ENCODE measurements at places on chromosomes 13 and 19.

- peak; percentile 20 for DNase-seq
Observed at GRCh38 chr19:16457195-16457953, 14.4 kb downstream of the EPS15L1 start.

DNA sequence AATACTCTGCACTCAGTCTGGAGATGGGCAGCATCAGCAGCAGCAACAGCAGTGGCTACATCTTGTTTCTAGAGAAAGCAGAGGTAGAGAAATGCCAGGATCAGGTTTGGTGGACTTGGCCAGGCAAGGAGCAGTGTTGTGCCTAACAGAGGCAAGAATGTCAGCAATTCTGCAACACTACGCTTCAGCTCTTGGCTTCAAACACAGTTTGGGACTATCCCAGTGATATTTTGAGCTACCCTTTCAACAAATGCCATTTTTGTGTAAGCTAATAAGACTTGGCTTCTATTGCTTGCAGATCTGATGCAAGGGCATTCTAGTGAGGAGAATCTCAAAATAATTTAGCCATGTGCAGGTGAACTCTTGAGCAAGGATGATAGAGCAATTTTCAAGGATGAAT, 271.3 kb downstream of the PCDH20 start:
- no peak for DNase-seq

DNA sequence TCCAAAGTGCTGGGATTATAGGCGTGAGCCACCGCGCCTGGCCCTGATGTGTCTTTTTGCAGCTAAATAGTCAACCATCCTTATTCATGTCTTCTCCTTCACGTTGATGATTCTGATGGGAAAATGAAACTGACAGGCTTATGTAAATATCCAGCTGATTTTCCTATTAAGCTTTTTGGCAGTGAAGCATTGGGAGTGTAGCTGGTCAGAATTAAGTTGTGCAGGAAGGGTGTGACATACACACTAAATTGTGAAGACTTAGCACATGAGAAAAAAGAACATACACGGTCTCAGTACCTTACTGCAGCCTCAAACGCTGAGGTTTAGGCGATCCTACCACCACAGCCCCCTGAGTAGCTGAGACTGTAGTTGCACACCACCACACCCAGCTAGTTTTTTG, 50.5 kb upstream of the USE1 start:
- no peak for DNase-seq

DNA sequence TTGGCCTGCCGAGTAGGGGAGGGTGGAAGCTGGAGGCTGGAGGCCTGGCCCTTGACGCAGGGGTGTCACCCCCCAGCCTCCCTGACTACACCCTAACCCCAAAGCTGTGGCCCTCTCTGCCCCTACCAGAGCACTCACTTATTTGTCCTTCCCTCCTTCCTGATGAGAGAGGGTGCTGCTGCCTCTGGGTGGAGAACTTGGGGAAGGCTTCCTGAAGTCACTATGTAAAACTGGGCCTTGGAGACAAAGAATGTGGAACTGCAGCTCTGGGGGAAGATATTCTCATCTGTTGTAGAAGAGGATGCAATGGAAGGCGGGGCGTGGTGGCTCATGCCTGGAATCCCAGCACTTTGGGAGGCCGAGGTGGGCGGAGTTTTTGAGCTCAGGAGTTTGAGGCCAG, 485.2 kb downstream of the ZNF536 start:
- DNase-seq = peak; percentile 1
